ENCODE measurements at places on chromosomes 7 and 10.

GRCh38 chr10:32413513-32413912, 32.4 kb upstream of the CCDC7 start:
- no peak for DNase-seq

GRCh38 chr10:62162261-62162981, 106.2 kb downstream of the RTKN2 start:
- no peak for DNase-seq

- peak; percentile 49 for DNase-seq
Measured at GRCh38 chr10:47146572-47146971, 153.4 kb upstream of the GDF10 start.

DNA sequence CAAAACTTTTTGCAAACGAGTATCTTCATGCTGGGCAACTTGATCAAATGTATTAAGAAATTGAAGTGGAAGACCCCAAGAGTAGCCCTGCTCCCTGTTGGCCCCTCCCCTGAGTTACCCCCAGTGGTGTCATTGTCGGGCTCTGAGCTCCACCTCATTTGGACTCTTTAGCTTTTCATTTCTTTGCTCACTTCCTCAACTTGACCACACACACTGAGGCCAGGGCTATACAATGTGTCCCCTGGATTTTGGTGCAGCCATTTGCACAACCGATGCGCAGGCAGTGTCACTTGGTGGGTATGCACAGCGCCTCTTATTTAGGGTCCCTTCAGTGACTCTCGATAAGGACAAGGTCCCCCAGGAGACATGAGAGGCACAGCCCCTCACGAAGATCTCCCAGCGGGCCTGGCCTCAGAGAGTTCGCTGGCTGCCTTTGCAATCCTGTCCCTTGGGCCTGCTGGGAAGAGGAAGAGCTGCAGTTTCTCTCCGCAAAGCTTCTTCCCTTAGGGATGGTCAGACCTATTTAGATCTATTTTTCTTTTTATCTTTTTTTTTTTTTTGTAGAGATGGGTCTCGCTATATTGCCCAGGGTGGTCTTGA, 2.5 kb upstream of the MUC3A start:
- no peak for DNase-seq

DNA sequence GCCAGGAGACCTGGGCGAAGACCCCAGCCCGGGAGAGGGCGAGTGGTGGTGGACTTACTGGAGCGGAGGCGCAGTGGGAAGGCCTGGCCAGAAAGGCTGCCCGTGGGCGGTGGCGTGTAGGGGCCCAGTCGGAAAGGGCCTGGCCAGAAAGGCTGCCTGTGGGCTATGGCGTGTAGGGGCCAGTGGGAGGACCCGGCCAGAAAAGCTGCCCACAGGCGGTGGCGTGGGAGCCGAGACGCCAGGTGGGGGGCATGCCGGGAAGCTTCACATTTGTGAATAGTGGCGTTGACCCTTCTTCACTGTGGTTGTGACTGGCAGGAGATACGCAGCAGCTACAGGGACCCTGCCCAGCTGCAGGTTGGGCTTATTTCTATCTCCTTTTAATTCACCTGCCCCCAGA, 72.9 kb downstream of the DYNC2I1 start:
- no peak for DNase-seq

- no peak for DNase-seq
Measured at GRCh38 chr7:39310699-39311098, 255.5 kb upstream of the YAE1 start.

- no peak for DNase-seq
Measured at GRCh38 chr7:111026343-111026742, 64.6 kb upstream of the LRRN3 start.

GRCh38 chr10:102009801-102010425, 46.1 kb downstream of the ARMH3 start:
- peak; percentile 68 for DNase-seq

DNA sequence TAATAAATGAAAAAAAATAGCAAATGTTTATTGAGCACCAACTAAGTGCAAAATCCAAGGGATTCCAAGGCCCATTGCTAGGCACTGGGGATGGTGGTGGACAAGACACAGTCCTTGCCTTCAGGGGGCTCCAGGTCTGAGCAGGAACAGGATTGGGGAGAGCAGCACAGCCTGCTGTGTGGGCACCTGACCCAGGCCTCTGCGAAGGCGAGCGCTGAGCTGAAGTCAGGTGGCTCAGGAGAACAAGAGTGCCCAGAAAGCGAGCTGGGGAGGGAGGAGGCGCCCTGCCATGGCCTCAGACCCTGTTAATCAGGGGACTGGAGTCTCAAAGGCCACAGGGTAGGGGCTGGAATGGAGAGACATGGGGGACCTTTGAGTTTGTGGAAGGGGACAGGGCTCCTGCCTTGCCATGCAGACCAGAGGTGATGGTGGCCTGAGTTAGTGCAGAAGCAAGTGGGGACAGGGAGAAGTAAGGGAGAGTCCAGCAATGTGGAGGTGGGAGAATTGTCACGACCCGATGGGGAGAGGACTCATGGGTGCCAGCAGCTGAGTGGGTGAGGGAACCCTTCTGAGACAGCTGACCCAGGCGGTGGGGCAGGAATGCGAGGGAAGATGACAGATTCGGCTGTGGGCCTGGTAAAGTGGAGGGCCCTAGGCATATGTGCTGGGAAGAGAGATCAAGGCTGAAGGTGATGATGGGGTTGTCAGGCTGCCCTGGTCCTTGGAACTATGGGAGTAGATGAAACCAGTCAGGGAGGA, 4.1 kb upstream of the ORAI2 start:
- DNase-seq = peak; percentile 47

DNA sequence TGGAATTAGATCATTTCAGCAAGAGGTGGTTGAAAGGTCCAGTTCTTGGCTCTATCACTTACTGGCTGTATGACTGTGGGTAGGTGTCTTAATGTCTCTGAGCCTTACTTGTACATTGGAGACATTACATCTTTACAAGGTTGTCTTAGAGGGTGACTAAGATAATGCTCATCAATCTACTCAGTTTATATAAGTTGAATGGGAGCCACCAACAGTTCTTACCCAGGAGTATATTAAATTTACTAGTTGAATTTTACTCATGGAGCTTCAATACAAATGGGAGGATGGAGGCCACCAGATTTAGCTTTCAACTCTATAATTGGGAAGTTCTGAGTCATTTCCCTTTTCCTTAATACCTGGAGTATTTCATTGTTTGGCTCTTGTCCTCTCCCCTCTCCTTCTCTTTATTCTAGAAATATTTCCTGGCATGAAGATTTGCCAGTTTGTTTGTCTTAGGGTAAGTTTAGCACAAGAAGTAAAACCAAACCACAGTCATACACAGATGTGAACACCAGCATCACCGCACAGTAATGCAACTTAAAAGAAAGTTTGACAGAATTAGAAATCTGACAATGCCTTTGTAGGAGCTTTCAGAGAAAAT, 222.8 kb downstream of the LRMDA start:
- DNase-seq = no peak

DNA sequence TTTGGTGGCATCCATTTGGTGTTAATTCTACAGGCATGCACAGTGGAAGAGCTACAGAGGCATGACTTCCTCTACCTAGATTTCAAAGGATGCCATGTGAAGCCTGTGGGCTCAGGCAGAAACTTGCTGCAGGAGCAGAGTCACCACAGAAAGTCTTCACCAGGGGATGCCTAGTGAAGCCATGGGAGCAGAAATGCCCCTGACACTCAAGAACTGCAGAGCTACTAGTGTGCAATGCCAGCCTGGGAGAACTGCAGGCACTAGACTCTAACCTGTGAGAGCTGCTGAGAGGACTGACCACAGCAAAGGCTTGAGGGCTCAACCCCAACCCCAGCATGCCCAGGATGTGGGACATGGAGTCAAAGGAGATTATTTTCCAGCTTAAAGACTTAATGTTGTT, 3.9 kb downstream of the OR9A2 start:
- no peak for DNase-seq

- peak; percentile 44 for DNase-seq
Measured at GRCh38 chr10:100186253-100187212, 704 bp upstream of the ERLIN1 start.

DNA sequence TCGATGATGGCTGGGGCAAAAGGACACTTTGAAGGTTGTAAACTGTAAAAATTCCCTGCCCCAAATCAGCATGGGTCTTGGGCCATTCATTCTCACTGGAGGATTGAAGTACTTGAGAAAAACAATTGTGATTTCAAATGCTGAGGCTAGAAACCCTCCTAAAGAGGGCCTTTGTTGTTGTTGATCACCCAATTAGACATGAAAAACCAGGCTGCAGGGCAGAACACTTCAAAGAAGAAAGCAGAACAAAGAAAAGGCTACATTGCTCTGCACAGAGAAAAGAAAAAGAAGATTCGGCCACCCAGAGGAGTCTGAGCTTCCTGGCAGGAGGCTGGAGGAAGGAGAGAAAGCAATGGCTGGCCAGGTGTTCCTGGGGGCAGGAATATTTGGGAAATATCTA, 143.1 kb downstream of the NPY start:
- DNase-seq = no peak

DNA sequence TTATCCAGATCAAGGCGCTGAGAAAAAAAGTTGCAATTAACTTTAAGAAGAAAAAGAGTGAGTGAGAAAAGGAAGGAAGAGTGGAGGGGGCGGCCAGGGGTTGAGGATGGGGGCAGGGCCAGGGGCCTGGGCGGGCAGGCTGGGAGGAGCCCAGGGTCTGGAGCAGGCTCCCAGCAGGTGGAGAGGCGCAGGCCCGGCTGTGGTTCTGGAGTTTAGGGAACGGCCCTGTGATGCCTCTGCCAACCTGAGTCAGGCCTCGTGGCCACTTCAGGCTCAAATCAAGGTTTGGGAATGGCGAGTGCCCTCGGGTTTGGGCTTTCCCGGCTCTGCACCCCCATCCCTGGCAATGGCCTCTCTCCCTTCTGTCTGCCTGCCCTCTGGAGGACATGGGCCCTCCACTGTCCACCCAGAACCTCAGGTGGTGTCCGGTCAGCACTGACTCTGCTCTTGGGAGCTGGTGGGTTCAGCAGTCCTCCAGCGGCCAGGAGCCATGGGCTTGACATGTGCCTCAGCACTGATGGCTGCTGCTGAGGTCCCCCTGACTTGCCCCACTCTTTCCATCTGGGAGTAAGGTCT, 41.0 kb upstream of the EMX2 start:
- DNase-seq = no peak

DNA sequence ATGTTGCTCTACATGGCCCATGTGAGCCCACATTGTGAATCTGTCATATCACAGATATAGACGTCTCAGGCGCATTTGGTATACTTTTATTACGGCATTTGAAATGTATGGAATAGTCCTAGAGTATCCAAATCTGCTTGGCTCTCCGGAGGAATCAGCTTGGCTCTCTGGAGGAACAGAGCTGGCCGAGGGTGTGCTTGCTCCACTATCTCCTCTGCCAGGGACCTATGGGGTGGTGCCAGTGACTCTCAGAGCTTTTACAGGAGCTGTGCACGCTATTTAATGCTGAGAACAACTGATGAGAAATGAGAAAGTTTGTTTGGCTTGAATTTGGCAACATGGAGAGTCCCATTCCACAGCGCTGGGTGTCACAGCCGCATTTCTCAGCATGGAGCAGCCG, 144.0 kb downstream of the ZMYND11 start:
- DNase-seq = no peak

- DNase-seq = no peak
Measured at GRCh38 chr7:25624833-25625232, 396.5 kb upstream of the NPVF start.

GRCh38 chr10:88521791-88522190, 61.3 kb downstream of the RNLS start:
- no peak for DNase-seq

DNA sequence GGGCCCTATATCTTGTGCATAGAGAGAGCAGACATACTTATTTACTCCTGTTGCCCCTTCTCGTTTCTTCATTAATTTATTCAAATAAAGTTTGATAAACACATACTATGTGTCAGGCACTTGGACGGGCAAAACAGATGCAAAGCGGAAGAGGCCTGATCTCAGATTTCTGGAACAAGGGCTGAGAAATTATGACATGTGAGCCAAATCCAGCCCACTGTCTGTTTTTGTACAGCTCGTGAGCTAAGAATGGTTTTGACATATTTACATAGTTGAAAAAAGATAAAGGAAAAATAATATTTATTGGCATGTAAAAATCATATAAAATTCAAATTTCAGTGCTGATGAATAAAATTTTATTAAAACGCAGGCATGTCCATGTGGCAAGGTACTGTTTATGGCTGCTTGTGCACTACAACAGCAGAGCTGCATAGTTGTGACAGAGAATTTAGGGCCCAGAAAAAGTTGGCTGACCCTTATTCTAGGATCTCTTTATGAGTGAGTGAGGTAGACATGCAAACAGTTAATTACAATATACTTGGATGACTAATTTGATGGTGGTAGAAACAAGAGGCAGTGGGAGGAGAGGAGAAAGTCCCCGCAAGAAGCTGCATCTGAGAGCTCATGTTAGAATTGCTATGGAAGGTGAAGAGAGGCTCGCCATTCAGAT, 68.1 kb upstream of the ITPRID1 start:
- no peak for DNase-seq

DNA sequence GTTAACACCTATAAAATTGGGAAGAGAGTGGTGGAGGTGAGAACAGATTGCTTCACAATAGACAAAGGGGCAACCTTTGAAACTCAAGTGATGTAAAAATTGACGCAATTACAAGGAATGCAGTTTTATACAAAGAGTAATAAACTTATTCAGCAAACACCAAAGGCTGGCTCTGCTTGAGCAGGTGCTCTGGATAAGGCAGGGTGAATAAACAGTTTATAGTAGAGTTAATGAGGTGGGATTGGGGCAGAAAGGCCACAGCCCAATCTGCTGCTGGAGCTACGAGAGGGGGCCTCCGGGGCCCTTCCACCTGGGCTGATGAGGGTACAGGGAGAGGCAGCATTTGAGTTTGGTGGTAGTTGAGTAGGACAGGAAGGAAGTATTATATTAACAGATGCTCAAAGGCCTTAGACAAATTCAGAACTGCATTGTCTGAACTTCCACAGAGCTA, 6.0 kb downstream of the MUC12 start:
- no peak for DNase-seq

DNA sequence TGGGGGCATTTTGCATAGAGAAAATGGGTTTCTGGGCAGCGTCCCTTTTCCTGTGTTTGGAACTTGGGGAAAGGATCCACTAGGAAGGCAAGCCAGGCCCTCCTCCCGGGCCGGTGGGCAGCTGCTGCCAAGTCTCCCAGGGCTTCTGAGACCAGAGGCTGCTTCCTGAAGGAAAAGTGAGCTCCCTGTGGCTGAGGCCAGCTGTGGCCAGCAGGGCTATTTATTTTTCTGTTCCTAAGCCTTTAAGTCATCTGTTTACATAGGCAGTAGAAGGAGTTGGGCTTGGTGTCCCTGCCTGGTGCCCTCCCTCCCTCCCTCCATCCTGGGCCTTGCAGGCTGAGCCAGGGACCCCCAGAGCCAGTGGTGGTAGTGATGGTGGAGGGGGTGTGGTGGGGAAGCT, 70.5 kb upstream of the COL13A1 start:
- DNase-seq = no peak

GRCh38 chr10:104098358-104098925, 12.8 kb upstream of the COL17A1 start:
- no peak for DNase-seq

DNA sequence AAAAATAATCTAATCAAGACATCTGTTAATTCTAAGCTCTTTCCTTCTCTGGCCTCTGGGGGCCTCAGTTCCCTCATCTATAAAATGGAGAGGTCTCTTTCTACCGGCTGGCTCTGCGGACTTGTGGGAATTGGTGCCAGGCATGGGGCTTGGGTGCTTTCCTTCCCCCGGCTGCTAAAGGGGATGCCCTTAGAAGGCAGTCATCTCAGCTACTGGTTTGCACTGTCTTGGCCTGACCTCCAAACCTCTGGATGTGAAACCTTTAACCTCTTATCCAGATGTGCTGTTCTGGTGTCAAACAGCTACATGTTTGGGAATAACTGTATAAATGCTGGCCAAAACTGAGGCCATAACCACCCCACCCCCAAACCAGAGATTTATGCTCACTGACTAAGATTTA, 320.0 kb downstream of the RPS24 start:
- DNase-seq = no peak
